Activated T-helper 1 cell treated with Interleukin-2 at 50 U/mL for 16 hours (primary cell): ENCODE measurements at places on chromosomes 11 and 22.
A peak's percentile ranks its signal among the peaks of the same experiment; 100 is the strongest.

DNA sequence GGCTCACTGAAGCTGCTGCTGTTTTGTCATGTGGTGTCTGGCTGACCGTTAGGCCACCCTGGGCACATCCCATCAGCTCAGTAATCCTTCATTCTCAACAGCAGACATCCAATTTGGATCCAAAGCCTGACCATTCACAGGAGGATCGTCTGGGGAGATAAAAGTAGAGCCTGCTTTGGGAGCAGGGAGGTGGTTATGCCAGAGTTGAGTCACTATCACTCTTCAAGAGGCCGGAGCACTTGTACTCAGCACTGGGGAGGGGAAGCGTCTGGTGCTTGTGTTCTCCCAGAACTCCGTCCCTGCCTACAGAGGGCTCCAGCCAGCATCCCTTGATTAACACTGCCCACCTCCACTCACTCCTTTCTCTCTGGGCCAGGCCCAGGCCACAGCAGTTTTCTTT is 382.6 kb downstream of the OPCML start:
- DNase-seq, result no peak

DNA sequence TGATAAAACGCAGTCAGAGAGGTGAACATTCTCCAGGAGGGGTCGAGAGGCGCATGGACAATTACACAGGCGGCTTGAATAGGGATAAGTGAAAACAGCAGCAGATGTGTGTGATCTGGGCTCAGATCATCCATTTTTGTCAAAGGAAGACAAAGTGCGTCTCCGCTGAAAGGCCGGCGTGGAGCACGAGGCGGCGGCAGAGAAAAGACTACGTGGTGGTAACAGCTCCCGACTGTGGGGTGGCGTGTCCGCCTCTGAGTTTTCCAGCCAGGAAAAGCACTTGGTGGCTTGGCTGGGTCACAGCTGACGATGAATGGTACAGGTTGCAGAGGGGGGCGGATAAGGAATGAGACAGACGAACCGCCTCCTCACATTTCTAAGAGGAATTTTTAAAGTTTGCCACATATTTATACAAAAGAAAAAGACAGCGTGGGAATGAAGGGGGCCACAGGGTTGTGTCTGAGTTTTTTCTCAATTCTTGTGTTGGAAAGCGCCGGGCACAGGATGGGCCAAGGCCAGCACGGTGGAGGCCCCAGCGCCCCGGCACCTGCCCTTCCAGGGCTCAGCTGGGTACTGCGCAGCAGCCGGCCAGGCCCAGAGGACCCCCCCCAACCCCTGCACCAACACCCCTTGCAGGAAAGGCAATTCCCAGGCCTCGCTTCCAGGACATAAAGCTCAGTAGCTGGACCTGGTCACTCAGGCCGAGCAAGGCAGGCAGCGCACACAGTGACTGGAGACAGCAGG is 80.4 kb downstream of the TRMU start:
- DNase-seq, result no peak

DNA sequence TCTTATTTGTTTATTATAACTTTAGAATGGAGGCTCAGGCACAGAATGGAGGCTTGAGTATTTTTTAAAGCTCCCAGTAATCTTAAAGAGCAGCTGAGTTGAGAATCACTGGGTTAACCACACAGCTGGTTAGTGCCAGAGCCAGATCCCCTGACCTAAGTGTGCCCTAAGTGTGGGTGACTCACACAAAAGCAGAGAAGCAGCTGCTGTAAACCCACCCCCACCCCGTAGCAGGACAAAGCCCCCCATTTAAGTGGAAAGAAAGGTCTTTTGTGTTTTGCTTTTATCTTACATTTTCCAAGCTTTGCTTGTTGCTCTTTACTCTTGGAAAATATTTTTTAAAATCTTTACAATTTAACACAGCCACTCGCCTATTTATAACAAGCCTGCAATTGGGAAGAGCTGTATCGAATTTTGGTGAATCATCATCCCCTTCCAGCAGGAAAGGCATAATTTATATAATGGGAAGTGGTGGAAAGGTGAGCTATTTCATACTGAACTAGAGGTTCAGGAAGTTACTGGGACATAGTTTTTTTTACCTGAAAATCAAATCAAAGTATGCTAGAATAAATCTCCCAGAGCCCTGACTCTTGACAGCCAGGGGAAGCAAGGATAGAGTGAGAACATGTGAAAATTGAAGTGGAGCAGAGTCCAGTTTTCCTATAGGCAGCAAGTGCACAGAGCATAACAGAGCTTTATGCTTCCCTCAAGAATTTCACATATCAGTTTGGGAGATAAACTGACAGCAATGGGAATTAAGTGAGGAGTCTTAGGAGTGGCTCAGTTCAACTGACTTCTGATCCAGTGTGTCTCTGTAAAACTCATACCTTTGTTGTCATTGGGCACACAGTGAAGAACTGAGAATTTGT is 405.7 kb downstream of the AASDHPPT start:
- DNase-seq, result no peak

- no peak for DNase-seq
These were observed 9.4 kb downstream of the EHD1 start for GRCh38 chr11:64868904-64869570.

DNA sequence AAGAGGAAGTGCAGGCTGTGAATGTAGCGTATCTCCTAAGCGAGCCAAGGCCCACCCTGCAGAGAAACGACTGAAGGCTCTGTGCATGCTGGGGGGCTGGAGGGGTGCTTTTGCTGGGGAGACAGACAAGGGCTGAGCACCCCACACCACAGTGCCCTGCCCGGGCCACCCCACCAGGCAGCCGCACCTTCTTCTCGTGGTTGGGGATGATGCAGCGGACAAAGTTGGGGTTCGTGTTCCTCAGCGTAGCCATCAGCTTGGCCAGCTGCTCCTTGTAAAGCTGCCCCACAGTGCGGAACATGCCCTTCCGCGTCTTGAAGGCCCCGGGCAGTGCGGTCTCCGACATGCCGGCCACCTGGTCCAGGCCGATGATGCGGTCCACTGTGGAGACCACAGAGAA is 53.3 kb downstream of the APOL1 start:
- DNase-seq, result no peak

- DNase-seq, result no peak
These were observed 69.7 kb downstream of the SNX19 start for GRCh38 chr11:130846606-130847005.

DNA sequence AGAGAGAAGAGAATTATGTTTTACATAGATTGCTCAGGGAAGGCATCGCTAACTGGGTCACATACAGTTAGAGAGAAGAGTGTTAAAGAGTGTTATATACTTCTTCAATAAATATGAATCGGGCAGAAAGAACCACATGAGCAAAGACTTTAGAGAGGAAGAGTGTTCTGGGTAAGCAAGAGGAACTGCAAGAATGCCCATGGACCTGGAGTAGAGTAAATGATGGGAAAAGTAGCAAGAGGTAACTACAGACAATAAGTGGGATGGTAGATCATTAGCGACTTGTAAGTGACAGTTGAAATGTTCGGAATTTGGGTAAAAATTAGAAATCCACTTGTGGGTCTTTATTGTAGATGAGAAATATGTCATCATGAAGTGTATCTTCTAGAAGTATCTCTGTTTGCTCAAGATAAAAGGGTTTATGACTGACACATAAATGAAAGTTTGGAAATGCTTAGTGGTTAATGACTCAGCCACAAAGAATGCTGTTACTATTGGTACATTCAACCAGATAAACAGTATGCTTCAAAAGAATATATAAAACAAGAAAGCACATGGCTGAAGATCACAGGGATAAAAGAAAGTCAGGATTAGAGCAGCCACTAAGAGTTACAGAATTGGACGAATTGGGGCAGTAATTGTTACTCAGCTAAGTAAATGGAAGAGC is 229.3 kb downstream of the CASP12 start:
- DNase-seq, result no peak

GRCh38 chr11:126405374-126405773 is 49.9 kb downstream of the ST3GAL4 start:
- DNase-seq, result no peak

GRCh38 chr22:24503137-24503842 is 8.2 kb downstream of the UPB1 start:
- DNase-seq, result peak; percentile 28

DNA sequence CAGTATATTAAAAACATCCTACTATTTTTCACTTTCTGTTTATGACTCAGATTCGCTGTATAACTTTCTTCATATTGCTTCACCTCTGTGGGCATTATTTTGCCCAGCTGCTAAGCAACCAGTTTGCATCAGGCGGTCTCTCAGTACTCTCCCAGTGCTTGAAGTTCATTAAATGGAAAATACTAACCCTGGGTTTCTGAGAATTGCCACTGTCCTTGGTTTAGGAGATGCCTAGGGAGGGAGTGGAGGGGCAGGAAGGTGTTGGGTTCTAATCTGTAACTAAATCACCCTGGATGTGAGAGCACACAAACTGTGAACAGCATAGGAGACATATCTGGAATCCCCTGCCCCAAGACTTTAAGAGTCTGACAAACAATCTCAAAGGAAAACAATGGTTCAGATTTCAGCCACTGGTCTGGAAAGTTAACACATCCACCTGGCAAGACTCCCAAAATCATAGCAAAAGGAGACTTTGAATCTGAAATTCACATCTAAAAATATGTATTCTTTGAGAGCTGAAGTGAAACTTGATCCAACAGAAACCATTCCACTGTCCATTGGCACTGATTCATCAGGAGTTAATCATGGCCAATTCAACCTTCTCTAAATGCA is 540.0 kb downstream of the SOX6 start:
- no peak for DNase-seq

DNA sequence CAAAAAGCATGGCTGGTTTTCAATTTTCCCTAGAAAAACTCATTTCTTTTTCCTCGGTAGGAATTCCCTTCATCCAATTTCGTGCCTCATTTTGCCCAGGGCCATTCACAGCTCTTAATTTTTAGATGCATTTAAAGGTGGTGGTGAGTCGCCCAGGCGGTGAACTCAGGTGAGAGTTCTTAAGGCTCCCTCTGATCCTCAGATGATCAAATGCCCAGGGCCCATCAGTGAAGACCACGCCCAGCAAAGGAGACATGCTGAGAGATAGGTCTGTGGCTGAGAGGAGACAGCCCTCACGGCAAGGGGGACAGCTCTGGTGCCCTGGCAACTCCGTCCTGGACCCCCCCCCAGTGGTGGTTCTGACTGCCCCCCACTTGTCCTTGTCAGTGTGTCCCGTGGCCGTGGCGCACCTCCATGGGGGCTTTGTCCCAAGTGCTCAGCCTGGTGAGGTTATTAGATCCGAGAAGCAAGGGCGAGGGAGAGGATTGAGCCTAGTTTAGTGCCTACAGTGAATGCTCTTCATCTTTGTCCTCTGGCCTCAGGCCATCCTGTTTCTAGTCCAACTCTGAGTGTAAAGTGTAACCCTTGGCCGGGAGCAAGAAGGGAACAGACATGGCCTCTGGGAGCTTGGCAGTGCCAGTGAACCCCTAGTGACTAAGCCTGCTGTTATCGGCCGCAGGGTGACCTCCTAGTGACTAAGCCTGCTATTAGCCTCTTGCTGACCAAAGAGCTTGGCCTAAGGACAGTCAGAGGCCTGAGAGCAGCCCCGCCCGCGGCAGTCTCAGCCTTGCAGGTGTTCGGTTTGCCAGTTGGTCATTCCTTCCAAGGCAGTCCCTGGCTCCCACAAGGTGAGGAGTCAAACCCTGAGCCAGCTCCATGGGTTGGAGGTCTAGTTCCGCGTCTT is 83.5 kb downstream of the CTTN start:
- DNase-seq, result no peak

DNA sequence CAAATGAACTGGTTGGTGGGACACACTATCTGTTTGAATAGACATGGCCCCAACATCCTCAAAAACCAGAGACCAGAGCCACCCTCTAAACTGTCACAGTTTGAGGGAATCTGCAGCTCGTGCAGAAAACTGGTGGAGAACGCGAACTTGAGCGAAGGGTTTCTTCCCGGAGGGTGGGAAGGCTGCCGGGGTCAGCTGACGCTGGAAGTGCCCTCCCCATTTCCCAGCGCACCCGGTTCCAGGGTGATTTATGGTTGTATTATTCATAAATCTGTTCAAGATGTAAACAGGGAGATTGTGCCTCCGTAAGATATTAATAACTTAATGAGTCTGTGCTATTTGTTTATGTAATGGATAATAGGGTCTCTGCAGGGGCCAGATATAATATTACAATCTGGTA is 1396.7 kb downstream of the BRD1 start:
- DNase-seq, result no peak

- DNase-seq, result no peak
These were observed 62.6 kb downstream of the CD6 start for GRCh38 chr11:61034111-61034510.

DNA sequence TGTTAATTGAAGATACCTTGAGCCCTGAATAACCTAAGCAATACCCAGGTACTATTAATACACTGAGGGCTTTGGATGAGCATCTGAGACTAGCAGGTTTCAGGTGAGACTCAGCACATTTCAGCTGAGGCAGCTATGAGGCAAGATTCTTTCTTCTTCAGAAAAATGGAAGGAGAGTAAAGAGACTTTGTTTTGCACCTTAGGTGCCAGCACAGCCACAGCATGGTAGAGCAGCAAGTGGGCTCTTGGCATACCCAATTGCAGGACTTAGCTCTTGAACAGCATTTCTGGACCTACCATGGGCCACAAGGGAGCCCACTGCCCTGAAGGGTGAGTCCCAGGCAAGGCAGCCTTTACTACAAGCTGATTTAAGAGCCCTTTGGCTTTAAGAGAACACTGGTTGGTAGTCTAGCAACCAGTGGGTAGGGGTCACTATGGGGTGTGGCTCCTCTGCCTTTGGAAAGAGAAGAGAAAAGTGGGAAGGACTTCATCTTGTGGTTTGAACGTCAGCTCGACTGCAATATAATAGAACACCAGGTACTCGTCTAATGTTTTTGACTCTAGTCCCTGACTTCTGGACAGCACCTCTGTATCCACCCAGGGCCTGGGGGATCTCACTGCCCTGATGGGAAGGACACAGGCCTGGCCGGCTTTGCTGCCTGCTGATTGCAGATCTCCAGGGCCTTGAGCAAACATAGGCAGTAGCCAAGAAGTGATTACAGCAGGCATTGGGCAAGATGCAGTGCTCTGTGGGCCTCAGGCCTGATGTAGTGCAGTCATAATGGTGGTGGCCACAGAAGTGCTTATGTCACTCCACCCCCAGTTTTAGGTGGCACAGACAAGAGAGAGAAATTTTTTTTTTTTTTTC is 73.3 kb downstream of the GLYATL1 start:
- DNase-seq, result no peak

DNA sequence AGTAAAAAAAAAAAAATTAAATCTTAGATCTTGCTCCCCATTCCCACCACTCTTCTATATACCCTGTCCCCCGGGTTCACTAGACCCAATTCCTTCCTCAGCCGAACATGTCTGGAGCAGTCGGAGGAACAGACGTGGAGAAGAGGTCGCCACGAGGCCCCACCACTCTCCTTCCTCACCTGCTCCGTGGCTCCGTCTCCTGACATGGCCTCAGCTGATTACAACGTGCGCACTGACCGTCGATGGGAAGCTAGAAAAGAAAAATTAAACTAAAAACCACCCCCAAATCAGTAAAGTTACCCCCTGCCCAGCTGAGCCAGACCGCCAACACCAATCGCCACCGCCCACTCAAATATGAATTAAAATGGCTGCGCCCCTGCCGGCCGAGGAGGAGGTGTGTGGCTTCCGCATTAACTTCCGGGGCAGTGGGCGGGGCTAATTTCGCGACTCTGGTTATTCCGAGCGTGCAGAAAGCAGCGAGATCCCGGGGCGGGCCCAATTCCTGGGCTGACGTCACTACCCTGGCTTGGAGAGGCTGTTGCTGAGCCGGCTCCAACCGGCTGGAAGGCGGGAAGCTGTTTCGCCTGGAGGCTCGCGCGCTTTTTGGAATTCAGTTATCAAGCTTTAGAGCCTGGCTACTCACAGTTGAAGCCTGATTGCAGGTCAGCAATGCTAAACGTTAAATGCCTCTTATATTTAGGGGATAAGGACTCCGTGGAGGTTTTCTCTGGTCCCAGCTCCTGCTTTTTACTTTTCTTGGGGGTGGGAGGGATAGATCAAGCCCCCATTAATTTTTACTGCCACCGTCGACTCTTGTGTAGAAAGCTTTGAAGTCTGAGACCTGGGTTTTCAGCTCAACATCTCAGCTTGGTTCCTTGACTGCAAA is at the start of gene CSTF3:
Gene CSTF3, minus strand, starts transcription at position 361 of the 886 bp plus-strand sequence. Its CDS starts 155 bp downstream, at position 206.
- DNase-seq, result peak; percentile 87
